ENCODE measurements at places on chromosomes 7 and 10. TPM values are rescaled to one million over a fixed set of nuclear protein-coding genes. Genes with fewer than 3 reads are reported as not detected.

DNA sequence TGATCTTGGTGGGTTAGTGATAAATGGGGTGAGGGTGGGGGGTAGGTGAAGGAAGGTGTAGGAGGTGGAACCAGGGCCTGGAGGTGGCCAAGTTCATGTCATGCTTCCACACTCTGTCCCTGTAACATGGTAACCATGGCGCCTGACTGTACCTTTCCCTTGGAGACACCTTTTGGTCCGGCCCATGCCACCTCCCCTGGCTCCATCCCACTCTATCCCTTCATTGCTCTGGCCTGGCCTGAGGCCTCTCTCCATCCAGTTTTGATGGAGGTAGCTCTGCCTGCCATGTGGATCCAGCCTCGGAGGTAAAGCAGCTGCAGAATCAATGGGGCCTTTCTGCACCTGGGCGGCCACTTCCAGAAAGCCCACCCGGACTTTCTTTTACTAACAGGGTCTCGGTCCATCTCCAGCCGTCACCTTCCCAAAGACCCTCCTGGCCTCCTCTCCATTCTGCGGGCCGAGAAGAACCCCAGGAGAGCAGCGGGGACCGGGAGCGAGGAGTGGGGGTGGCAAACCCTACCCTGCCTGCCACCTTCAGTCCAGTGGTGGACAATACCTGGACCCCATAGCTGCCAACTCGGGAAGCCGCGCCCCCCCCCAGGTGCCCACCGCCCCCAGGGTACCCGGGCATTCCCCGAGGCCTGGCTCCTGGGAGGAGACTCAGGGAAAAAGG, 504 bp upstream of the TRRAP start:
- DNase-seq = no peak

GRCh38 chr10:870564-871166, 60.8 kb downstream of the LARP4B start:
- no peak for DNase-seq

The SCART1 gene
- 0.86 TPM for polyA plus RNA-seq

DNA sequence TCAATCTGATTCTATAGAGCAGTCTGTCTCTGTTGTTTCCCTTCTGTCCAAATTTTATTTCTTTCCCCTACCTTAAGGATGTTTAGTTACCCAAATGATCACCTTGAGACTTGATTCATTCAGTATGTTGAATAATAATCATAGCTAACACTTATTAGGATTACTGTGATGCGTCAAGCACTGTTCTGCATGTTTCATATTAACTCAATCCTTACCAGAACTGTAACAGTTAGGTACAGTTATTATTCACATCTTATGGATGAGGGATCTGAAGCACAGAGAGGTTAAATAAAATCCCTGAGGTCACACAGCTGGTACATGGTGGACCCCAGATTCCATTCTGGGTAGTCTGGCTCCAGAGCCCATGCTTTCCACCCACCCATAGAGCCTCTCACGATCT, 97.9 kb upstream of the SAMD8 start:
- DNase-seq = no peak

- DNase-seq = no peak
These were observed 93.0 kb upstream of the SORCS3 start for GRCh38 chr10:104548090-104548489.

DNA sequence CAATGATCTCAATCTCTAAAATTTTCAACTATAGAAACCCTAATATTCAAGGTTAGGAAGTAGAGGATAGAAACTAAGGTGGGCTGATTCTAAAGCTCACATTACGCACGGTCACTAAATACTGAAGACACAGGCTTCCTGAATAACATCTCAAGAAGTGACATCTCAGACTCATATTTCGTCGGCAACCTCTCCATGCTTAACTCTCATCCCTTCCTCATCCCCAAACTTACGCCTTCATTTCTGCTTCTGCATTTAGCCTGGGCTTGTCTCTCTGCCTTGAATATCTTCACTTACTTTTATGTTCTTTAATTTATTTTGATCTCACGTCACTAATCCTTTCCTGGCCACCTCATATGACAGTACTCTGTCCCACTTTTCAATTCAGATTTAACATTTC, 9.2 kb downstream of the PGAM1 start:
- DNase-seq = no peak

DNA sequence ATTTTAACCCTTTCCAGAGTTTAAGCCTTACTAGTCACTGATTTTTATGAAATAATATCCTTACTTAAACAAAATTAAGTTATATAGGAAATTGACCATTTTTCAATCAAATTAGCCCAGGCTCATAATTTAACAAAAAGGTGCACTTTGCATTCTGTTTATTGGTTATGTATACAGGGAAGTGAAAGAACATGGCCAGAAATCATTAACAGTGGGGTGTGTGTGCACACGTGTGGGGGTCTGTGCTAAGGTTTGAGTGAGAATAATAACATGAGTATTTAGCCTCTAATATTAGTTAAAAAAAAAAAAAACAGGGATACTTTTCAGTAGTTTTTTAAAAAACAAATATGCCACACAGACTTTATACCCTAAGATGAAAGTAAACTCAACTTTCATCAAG, 510.5 kb upstream of the PFKP start:
- no peak for DNase-seq

DNA sequence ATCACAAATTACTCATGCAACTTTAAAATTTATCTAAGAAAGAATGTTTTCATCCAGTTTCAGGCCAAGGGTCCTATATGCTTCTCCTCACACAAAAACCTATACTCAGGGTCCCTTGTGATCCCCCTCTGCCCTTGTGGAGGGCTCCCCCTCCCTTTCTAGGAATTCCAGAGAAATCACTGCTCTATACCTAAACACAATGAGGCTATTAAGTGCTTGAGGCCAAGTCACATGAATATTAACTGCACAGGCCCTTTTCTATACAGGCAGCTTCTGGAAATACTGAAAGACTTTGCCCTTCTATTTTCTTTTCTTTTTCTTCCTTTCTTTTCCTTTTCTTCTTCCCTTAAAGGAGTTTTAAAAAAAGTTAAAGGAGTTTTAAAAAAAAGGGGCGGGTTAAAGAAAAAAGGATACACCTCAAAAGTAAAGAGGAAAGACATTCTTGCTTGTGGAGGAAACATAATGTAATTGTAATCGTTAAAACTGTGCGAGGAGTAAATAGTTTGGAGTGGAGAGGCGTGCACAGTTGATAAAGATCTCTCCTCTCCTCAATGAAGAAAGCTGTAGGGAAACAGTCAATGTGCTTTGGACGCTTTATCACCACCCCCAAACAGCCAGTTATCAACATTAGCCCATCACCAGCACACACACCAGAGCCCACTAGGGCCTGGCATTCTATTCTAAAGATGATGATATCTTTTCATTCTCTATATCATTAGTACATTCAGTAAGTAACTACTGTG, 16.4 kb downstream of the GRB10 start:
- no peak for DNase-seq

- no peak for DNase-seq
These were observed 121.7 kb downstream of the WDFY4 start for GRCh38 chr10:48806342-48806741.
